Activated T-cell treated with anti-CD3 and anti-CD28 coated beads, Interleukin-2, amount 50 U/mL, for 24 hours (primary cell): ENCODE measurements at places on chromosomes 7 and 10.

DNA sequence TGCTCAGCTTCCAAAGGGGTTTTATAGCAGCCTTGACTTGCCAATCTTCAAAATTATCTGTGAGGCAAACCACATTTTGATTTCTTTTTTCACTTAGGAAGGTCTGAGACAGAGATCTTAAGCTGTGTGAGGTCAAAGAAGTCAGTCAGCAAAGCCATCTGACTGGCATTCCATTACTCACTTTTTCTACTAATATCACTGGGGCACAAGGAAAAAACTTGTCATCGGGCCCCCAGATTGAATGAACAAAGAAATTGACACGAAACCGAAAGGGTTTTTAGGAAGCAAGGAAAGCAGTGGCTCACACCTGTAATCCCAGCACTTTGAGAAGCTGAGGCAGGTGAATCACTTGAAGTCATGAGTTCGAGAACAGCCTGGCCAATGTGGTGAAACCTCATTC is 78.5 kb upstream of the FRMD4A start:
- peak; percentile 54 for DNase-seq

- no peak for DNase-seq
Measured at GRCh38 chr7:21454906-21455305, 27.0 kb downstream of the SP4 start.

DNA sequence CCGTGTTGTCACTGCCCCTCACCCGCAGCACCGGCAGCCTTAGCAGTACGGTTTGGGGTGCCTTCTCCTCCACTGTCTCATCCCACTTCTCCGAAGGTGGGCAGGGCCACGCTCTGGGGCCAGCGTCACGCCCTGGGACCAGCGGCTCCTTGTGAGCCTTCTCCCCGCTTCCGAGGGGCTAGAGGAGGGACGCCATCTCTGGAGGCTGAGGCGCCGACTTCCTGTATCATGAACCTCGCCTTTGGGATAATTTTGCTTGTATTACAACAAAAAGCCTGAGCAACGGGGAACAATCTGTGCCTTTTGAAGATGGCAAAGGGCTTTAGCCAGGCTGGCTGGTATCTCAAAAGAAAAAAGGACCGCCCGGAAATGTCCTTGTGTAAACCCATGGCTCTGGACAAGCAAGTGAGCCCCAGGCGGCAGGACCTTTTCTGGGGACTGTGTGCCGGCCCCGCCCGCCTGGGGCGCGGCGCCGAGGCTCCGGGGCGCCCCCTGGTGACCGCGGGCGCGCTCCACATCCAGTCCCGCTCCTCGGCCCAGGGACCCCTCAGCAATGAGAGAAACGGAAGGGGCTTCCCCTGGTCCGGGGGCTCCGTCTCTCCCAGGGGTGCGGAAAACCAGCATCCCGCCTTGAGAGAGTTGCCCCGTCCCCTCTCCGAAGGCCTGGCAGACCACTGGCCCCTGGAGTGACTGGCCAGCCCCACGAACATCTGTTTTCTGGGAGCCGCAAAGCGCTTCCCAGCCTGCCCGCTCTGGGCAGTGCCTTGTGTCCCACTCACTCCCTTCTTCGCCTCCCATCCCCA is 3.8 kb downstream of the DEPP1 start:
- peak; percentile 85 for DNase-seq

DNA sequence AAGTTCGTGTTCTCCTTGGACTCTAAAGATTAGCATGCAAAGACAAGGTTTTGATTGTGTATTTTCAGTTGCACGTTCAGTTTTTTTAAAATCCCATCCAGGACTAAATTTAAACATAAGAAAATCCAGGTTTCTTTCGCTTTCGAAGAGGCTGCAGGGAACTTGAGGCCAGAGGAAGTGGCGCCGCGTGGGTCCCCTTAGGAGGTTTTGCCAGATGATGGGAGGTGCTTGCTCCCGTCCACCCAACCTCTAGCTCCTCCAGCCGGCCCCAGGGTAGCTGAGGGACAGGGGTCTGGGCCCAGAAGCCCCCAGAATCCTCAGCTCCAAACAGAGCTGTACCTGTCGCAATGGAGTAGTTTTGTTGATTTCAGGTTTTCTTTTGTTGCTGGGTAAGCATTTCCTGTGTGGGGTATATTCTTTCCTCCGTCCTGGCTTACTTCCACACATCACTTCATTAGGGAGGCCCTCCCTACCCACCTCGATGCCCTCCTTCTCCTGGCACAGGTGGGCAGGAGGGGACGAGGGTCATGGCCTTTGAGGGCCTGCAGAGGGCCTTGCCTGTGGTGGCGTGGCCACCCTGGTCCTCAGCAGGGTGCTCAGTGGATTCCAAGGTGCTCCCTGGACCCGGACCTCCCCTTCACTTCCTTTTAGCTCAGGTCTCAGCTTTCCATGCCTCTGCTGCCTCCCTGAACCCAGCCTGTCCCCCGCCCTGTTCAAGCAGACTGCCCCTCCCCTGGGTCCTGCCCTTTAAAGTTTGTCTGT is 32.6 kb downstream of the LHPP start:
- no peak for DNase-seq

- no peak for DNase-seq
Measured at GRCh38 chr10:132681858-132682755, 103.8 kb downstream of the NKX6-2 start.

DNA sequence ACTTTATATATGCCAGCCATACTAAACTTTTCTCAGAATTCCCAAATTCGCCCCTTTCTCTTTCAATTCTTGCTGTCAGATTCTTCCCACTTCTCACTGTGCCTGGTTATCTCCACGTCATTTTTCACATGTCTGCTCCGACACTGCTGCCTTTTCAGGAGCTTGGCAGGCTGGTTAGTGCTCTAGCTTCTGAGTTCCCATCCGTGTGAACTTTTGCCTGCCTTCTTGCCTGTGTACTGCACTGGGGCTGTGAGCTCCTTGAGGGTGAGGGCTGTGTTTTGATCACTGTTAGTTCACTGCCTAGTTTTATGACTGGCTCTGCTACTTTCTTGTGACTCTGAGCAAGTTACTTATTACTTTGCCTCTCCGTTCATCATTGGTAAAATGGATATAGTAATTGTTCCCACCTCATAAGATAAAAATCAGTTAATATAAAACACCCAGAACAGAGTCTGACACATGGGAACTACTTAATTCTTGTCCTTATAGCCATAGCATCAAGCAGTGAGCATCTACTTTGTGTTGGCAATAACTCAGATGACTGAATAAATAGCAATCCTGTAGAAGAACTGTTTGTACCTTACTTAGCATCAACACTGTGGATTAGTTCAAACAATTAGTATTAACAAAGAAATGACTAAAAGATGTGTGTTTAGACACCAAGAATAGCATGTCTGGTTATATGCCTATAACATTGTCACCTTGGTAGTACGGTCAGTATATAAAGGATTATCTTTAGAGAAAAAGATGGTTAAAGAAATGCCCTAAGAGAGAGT is 5.5 kb downstream of the GSTO1 start:
- no peak for DNase-seq

- DNase-seq: no peak
Measured at GRCh38 chr7:95861041-95861440, 88.7 kb downstream of the DYNC1I1 start.
